ENCODE measurements at places on chromosomes 4 and X.

GRCh38 chrX:115968436-115969252, 201.9 kb upstream of the AGTR2 start:
- no peak for DNase-seq

- DNase-seq: no peak
Observed at GRCh38 chr4:177010418-177010817, 217.7 kb upstream of the VEGFC start.

GRCh38 chrX:138150709-138151108, 560.8 kb downstream of the FGF13 start:
- no peak for DNase-seq

DNA sequence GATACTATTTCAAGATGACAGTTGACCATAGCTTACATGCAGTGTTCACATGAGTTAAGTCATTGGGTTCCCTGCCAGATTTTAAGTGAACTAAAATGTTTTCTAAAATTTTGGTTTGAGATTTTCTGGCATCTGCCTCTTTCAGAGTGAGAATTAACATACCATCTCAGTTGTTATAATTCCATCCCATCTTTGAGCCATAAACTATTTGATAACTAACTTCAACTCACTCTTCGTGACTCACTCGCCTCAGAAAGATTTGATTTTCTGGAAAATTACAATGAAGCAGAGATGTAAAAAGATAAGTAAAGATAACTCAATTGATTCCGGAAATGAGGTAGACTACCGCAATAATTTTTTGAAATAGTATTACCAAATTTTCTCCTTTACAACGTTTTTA, 61.8 kb downstream of the HMGB2 start:
- DNase-seq: no peak

DNA sequence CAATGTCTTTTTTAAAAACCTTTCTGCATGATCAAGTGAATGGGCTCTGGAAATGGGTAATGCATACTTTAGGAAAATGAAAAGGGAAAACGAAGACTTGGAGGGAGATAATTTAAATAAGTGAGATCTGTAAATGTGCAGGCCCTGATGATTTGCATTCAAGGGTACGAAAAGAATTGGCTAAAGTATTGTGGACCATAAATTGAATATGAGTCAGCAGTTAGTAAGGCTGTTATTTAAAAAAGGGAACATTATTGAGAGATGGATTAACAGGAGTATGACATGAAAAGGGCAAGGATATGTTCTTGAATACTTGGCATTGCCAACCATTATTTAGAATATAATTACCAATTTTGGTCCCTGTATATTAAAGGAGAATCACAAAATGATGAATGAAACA, 125.5 kb downstream of the GPAT3 start:
- DNase-seq: no peak

- DNase-seq: no peak
Observed at GRCh38 chr4:13705521-13706041, 78.1 kb upstream of the BOD1L1 start.

- no peak for DNase-seq
Observed at GRCh38 chr4:75038376-75038775, 105.5 kb downstream of the PARM1 start.

DNA sequence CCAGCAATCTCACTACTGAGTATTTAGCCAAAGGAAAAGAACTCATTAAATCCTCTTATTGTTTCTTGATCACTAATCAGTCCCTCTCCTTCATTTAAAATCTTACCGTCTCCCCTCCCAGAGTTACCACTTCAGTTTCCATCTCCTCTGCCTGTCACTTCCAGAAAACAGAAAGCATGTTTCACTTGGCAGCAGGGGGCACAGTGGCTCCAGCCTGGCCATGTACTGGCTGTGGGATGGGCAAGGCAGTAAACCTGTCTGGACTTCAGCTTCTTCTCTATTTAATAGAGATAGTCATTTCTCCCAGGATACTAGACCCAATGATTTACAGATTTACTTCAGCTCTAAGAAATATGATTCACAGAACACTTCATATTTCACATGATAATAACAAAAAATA, 63.2 kb downstream of the CD40LG start:
- no peak for DNase-seq

DNA sequence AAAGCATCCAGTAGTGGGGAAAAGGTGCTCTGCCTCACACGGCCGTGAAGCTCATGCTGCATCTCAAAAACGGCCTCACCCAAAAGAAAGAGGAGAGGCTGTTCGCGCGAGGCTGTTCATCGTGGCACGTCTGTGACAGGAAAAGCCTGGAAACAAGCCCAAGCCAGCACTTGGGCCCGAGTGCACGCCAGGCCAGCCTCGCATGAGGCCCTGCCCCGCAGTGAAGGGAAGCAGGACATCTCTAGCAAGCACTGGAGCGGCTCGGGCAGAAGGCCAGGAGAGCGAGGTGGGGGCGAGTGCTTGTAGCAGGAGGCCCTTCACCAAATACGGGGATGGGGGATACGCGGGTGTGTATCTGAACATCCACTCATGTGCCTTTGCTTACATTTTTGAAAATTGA, 39.9 kb upstream of the MXD4 start:
- DNase-seq: no peak

DNA sequence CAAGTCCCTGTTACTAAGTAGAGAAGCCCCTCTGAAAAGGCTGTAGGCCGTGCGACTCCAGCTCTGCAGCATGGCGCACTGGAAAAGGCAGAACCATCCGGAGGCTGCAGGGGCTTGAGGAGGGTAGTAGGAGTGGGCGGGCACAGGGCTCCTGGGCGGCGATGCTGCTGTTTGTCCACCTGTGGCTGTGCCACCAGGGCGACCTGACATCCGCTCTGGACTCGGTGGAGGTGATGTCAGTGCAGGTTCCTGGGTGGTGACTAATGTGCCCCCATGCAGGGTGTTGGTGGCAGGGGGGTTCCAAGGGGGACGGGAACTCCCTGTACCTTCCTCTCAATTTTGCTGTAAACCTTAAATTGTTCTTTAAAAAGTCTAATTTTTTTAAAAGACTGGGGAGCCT, 58.3 kb downstream of the PCGF3 start:
- no peak for DNase-seq

DNA sequence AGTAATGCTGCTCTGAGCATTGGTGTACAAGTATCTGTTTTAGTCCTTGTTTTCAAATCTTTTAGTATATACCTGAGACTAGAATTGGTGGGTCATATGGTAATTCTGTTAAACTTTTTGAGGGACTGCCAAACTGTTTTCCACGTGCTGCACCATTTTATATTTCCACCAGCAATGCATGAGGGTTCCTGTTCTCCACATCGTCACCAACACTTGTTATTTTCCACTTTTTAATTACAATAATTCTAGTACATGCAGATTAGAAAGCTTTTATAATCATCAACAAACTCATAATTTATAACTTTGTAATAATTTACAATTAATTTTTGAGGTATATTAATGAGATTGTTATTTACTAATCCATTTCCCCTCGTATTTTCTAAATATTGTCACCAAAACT, 79.4 kb downstream of the CEP135 start:
- no peak for DNase-seq

DNA sequence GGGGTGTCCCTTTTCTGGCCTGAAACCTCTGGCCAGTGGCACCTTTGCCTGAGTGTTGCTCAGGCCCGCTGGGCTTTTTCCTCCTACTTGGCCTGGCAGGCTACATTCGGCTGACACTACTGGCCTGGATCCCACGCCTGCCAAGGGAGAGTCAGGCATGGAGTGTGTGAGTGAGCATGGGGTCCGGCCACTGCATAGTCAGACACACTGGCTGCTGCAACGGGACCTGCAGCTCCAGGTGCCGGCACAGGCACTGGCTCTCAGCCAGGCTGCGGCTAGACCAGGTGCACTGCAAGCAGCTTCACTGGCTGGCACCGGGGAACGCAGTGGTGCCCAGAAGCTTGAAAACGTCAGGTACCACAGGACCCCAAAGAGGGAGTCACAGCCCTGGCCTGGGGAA, 434.9 kb downstream of the ARHGAP24 start:
- DNase-seq: no peak

- no peak for DNase-seq
Observed at GRCh38 chrX:31800219-31800618, 728.4 kb upstream of the FTHL17 start.

DNA sequence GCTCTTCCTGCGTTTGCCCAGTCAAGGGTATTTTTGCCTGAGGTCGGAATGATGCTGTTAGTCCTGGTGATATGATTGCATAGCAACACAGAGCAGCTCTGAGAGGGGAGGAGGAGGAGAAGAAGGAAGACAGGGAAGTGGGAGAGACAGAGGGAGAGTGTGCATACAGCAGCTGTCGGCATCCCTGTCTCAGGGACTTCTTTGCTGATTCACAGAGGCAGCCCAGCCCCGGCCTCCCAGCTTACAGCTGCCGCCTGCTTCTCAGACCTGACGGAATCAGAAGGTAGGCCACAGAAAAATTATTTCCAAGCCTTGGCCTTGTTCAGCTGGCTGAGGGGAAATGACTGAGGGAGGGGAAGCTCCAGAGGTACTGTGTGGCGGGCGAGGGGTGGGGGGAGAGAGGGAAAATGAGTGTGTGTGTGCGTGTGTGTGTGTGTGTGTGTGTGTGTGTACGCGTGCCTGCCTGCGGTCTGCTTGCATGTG, 319 bp downstream of the DRP2 start:
- no peak for DNase-seq

GRCh38 chr4:77599378-77599777, 6.2 kb upstream of the CXCL13 start:
- DNase-seq: no peak

DNA sequence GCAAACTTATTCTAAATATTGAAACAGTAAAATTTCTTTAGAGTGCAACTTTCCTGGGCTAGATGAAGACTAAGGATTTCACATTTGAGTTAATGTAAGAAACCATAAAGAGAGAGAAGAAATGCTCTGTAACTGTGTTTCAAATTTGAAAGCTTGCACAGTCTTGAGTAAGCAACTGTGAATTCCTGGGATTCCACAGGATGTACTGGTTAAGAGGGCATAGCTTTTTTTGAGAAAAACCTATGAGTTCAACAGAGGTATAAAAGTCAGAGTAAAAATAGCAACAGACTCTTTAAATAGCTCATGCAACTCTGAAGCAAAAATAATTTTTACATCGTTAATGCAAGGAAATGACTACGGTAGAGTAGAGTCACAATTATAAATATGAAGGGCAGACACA, 25.5 kb downstream of the ZNF330 start:
- no peak for DNase-seq

DNA sequence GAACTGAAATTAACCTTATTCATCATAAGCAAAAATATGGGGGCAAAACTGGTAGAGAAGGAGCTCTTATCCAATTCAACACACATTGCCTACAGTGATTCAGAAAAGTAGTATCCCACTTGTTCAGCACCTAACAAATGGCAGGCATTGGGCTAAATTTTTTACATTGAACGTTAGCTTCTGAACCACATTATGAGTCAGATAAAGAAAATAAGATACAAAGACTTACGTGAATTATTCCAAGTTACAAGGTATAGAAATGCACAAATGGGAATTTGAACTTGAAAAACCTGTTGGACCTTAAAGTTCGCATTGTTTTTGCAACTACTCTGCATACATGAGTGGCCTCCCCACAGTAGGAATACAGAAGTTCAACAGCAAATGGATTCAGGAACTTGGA, 210.6 kb downstream of the LDB2 start:
- no peak for DNase-seq

GRCh38 chrX:111743316-111743715, 62.3 kb downstream of the ALG13 start:
- no peak for DNase-seq
